Activated CD4-positive, alpha-beta T cell treated with anti-CD3 and anti-CD28 coated beads, Interleukin-2, amount 10 ng/mL, durations not matched to agents 7 days and 5 days (primary cell): ENCODE measurements at places on chromosomes 1 and 21. TPM values are rescaled to one million over a fixed set of nuclear protein-coding genes. Genes with fewer than 3 reads are reported as not detected.

Gene SPATA17
- not detected for total RNA-seq

Gene GPR3
- not detected for total RNA-seq

Gene NCAM2
- total RNA-seq = not detected

Gene RIPK4
- not detected for total RNA-seq

Gene IL10
- total RNA-seq = 0.12 TPM

Gene SH2D1B
- not detected for total RNA-seq

Gene ZNF695
- 0.10 TPM for total RNA-seq

Gene ASB17
- total RNA-seq = not detected

Gene STXBP3
- total RNA-seq = 55.3 TPM

Gene LCE1A
- total RNA-seq = not detected

Gene FCGR1A
- total RNA-seq = not detected

Gene CFHR2
- total RNA-seq = not detected

Gene LCE2A
- not detected for total RNA-seq

Gene PDZK1IP1
- not detected for total RNA-seq

Gene CBS
- total RNA-seq = 31.7 TPM

Gene ADAMTSL4
- total RNA-seq = 0.06 TPM

Gene CELA2B
- not detected for total RNA-seq

Gene PTPRU
- total RNA-seq = 0.22 TPM

Gene CNKSR1
- total RNA-seq = 6.4 TPM

Gene TMPRSS15
- not detected for total RNA-seq

Gene CELA3B
- total RNA-seq = not detected

Gene MEX3A
- total RNA-seq = 0.05 TPM

Gene LDLRAD1
- not detected for total RNA-seq

Gene AMY1A
- total RNA-seq = not detected

Gene KCNT2
- not detected for total RNA-seq

Gene POFUT2
- 19.6 TPM for total RNA-seq

Gene LENEP
- total RNA-seq = 1.0 TPM

Gene SPATA21
- total RNA-seq = not detected

Gene INAVA
- not detected for total RNA-seq

Gene KMO
- total RNA-seq = 0.12 TPM

Gene S100A14
- total RNA-seq = not detected

Gene NBPF26
- total RNA-seq = 19.6 TPM

Gene RAB7B
- total RNA-seq = not detected

Gene WLS
- not detected for total RNA-seq
